ENCODE measurements at places on chromosomes 4 and X.
A peak's percentile ranks its signal among the peaks of the same experiment; 100 is the strongest.

GRCh38 chrX:1354036-1355019, 17.7 kb downstream of the IL3RA start:
- no peak for DNase-seq

- no peak for DNase-seq
These were observed at the start of gene EPGN for GRCh38 chr4:74308215-74308614. Gene EPGN (plus strand): TSS chr4:74308470. CDS start chr4:74308534, 64 bp downstream.

- DNase-seq: no peak
These were observed 102.9 kb downstream of the COX18 start for GRCh38 chr4:72966652-72967051.

- peak; percentile 28 for DNase-seq
These were observed 9.4 kb upstream of the ADD1 start for GRCh38 chr4:2834001-2834921.

DNA sequence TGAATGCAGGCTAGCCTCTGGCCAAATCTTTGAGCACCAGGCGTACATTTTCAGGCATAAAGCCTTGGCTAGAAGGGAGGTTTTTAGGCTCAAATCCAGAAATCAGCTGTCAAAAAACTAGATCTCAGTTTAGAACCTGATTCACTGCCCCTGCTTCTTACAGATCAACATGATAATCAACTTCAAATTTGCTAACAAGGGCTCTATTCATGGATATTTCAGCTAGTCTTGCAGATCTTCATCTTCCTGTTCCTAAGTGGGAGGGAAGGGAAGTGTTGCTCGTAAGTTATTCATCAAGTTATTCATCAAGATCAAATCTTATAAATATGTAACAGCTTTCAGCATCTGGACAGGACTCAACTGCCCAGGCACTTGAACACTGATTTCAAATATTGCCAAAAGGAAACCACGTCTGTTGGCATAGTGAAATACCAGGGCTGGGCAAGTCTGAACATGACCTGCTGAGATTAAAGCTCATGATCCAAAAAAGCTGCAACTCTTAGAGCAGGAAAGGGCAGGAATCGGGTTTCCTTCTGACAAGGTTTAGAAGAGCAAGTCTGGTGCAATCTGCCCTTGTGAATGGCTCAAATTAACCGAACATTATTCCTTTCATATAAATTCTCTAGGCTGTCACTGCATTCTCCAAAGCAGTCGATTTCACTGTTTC, 200.3 kb downstream of the PDGFC start:
- no peak for DNase-seq

DNA sequence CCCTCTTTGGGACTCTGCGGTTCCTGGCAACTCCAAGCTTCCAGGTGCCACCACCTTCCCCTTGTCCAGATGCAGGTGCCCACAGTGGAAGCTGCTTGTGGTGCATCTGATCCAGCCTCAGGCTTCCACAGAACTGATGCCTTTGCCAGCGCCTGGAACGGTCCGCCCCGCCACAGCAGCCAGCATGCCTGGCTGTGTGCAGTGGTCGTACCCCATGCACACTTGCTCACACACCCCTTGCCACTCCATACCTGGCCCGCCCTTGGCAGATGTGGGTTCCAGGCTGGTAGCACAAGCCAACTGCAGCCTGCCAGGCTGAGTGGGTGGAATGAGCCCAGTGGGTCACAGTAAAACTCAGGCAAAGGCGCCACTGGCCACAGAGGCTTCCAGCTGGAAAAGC, 240.5 kb downstream of the PPP4R3C start:
- no peak for DNase-seq

- no peak for DNase-seq
These were observed 187.0 kb upstream of the LDB2 start for GRCh38 chr4:17085416-17085815.

GRCh38 chr4:137635108-137635507, 102.8 kb upstream of the PCDH18 start:
- DNase-seq: no peak

GRCh38 chr4:55291227-55291640, 54.8 kb upstream of the SRD5A3 start:
- DNase-seq: no peak

DNA sequence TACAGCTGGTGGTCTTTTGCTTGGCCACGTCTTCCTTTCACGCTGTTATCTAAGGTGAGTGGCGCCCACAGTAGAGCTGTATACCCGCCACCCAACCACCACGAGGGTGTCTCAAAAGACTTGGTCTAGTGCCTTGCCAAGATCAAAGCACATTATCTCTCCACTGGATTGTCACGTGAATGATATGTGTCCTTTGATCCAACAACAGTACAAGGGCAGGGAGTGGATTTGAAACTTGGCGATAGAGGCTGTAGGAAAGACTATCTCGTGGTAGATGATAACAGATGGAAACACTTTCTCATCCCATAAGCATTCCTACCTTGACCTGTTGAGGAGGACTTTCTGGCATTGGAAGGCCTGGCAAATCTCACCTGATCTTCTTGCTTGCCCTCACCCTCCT, 37.7 kb upstream of the BCLAF3 start:
- DNase-seq: no peak

DNA sequence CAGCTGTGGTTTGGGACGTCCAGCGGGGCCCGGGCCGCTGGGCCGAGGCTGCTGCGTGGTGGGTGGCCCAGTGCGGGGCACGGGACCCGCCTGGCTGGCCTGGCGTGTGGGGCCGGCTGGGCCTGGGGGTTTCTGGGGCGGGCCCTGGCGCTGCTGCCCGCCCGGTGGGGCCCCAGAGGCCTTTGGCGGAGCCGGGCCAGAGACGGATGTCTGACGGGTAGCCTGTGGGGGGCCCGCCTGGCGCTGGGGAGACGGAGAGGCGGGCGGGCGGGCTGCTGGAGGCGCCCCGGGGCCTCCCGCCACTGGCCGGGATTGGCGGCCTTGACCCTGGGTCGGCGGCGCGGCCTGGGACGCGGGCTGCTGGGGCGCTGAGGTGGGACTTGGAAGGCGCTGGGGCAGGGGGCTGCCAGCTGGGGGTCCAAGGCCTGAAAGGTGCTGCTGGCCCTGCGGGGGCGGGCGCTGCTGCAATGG, 8.1 kb upstream of the TIMP1 start:
- DNase-seq: peak; percentile 55

DNA sequence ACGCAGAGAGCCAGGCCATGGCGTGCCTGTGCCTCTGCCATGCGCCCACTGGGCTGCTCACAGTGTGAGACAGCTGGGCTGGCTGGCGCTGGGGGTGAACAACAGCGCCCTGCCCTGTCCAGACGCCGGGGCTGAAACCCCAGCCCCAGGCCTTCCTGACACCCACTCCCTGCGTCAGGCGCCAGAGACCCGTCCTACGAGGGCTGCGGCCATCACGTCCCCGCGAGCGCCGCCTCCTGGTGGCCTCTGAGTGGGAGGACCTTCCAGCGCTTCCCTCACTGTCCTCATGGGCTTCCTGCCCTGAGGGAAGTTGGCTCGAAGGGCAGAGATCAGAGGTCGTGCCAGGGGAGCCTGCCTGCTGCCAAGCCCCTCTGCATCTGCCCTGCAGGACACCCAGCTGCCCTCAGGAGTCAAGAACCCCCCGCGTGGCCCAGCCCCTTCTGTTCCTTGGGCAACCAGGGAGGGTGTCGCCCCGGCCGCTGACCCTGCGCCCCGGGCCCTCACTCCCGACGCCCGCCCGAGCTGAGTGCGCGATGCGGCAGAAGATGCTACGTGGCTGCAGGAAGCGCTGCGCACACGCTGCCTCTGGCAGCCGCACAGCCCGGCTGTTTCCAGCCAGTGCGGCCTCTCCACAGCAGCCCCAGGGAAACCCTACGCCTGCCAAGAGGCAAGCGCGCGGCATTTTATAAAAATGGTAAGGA, 16.2 kb downstream of the NELFA start:
- DNase-seq: peak; percentile 13

DNA sequence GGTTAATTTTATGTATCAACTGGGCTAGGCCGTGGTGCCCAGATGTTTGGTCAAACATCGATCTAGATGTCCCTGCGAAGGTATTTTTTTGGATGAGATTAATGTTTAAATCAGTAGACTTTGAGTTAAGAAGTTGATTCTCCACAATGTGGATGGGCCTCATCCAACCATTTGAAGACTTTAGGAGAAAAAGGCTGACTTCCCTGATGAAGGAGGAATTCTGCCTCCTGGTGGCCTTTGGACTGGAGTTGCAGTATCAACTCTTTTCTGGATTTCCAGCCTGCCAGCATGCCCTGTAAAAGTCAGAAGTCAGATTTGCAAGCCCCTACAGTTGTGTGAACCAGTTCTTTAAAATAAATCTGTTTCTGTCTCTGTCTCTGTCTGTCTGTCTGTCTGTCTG, 91.4 kb downstream of the STK32B start:
- DNase-seq: no peak

GRCh38 chr4:6499238-6499600, 26.8 kb upstream of the PPP2R2C start:
- DNase-seq: no peak

- DNase-seq: no peak
These were observed at the start of gene PROM1 for GRCh38 chr4:16083241-16084191. Gene PROM1 (minus strand): TSS chr4:16084023. CDS start chr4:16075906, 8,117 bp downstream.

GRCh38 chr4:41645728-41646390, 102.7 kb downstream of the PHOX2B start:
- no peak for DNase-seq

DNA sequence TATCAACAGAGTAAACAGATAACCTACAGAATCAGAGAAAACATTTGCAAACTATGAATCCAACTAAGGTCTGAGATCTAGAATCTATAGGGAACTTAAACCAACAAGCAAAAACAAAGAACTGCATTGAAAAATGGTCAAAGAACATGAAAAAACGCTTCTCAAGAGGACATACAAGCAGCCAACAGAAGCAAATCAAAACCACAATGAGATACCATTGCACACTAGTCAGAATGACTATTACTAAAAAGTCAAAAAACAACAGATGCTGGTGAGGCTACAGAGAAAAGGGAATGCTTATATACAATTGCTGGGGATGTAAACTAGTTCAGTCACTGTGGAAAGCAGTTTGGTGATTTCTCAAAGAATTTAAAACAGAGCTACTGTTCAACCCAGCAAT, 255.7 kb downstream of the TMEM47 start:
- DNase-seq: no peak

GRCh38 chr4:168095776-168096406, 3.6 kb downstream of the ANXA10 start:
- DNase-seq: no peak

Measured in ovary (tissue), 10 donors.